Putamen (tissue), 1 donor: ENCODE measurements at places on chromosomes 1 and 21.

DNA sequence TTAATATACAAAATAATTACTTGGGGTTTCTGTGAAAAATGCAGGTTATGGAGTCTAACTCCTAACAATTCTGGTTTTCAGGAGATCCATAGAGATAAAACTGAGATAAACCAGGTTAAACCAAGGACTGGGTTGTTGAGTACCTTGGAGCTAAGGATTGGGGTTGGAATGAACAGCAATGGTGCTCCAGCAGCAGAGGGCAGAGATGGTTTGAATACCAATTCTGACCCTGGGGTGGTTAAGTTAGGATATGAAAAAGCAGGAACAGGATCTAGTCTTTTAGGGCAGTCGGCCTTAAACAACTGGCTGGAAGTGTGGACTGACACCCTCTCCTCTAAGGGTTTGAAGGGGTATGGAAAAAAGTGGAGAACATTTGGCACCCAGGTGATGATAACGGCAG is 53.0 kb downstream of the UROD start:
- no peak for DNase-seq

DNA sequence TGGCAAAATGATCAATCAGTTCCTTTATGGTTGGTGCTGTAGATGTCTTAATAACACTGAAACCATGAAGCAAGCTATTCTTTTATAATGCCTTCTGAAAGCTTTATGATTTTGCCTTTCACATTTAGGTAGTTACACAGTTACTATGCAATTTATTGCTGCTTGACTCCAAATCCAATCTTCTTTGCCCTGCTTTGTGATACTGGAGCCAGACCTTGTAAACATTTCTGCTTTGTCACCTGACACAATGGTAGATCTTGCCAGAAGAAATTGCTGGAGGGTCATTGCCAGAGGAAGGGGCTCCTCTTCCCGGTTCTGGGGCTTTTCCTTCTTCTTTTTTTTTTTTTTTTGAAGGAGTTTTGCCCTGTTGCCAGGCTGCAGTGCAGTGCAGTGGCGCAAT is 40.5 kb upstream of the KLF17 start:
- no peak for DNase-seq

DNA sequence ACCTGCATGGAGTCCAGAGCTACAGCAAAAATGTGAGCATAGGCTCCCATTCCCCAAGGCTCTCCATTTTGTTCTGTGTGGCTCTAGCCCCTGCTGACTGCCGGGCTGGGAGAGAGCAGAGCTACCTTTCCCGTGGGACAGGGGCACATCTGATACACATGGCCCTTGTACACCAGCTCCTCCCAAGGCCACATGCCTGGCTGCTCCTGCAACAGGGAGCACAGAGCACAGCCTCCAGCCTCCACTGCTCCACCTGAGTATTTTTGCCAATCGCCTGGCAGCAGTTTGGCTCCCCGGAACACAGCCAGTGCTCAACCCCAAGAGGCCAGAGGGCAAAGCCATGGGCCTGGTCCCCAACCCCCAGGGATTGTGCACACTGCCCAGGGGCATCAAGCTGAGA is 146.5 kb downstream of the CHD1L start:
- no peak for DNase-seq

DNA sequence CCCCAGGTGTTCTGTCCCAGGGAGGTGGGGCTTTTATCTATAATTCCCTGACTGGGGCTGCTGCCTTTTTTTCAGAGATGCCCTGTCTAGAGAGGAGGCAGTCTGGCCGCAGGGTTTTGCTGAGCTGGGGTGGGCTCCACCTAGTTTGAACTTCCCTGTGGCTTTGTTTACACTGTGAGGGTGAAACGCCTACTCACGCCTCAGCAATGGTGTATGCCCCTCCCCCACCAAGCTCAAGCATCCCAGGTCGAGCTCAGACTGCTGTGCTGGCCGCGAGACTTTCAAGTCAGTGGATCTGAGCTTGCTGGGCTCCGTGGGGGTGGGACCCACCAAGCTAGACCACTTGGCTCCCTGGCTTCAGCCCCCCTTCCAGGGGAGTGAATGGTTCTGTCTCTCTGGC is 124.3 kb downstream of the CENPF start:
- DNase-seq: no peak

DNA sequence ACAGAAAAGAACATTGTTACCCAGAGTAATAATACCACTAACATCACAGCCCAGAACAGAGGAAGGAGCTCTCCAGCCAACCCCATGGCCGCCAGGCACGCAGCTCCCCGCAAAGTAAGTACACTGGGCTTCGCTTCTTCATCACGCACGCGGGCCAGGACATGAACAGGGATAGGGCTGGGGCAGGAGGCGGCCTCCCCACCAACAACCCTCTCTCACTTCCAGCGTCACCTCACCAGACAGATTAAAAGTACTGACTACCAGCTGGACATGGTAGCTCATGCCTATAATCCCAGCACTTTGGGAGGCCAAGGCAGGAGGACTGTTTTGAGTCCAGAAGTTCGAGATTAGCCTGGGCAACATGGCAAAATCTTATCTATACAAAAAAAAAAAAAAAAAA is 78.3 kb downstream of the NPHP4 start:
- no peak for DNase-seq

- DNase-seq: no peak
Measured at GRCh38 chr1:169894424-169895145, 889 bp upstream of the SCYL3 start.

DNA sequence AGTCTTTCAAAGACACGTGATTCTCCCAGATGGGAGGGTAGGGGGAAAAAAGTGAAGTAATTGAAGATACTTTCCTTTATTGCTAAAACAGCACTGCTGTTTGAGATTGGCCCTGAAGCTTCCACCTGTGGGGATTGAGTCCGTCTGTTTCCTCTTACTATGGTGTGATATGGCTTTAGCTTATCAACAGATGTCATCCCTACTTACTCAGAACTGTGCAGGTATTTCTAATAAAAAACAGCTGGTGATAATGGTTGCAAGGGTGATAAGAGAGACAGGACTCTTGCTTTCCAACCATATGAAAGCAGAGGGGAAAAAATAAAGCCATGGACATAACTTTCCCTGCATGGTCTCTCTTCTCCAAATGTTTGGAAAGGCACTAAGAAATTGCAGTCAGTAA is 41.7 kb upstream of the C8B start:
- no peak for DNase-seq
